ENCODE measurements at places on chromosomes 2 and 18. TPM values are rescaled to one million over a fixed set of nuclear protein-coding genes. Genes with fewer than 3 reads are reported as not detected.

- H3K36me3 ChIP-seq, result no peaks in the 10 kb centered on the region
- no peak for DNase-seq
- H3K4me1 ChIP-seq, result no peaks in the 10 kb centered on the region
- H3K27ac ChIP-seq, result no peak overlapping the region
- no peaks in the 10 kb centered on the region for H3K27me3 ChIP-seq
Observed at GRCh38 chr2:240444464-240444863, 9.0 kb downstream of the GPC1 start.

DNA sequence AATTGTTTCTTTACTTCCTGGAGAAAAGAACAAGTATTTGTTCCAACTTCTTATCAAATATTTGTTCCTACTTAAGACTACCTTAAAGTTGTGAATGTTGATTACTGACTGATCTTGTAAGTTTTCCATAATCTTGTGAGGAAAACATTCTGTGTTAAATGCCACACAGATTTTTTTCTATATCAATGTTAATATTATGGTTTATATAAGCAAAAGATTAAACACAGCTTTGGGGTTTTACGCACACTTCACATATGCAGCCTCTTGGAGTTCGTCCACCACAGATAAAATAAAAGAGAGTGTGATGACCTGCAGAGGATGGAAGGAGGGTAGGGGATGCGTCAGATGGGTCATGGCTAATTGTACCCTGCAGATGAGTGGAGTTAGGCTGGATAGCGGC lies 780.0 kb upstream of the SALL3 start:
- no peaks in the 10 kb centered on the region for H3K27me3 ChIP-seq
- no peak overlapping the region for H3K27ac ChIP-seq

GRCh38 chr2:64213532-64214275 lies 69.5 kb upstream of the PELI1 start:
- H3K4me1 ChIP-seq, result no peaks in the 10 kb centered on the region
- no peak for DNase-seq
- H3K27me3 ChIP-seq, result no peaks in the 10 kb centered on the region
- no peaks in the 10 kb centered on the region for H3K36me3 ChIP-seq

DNA sequence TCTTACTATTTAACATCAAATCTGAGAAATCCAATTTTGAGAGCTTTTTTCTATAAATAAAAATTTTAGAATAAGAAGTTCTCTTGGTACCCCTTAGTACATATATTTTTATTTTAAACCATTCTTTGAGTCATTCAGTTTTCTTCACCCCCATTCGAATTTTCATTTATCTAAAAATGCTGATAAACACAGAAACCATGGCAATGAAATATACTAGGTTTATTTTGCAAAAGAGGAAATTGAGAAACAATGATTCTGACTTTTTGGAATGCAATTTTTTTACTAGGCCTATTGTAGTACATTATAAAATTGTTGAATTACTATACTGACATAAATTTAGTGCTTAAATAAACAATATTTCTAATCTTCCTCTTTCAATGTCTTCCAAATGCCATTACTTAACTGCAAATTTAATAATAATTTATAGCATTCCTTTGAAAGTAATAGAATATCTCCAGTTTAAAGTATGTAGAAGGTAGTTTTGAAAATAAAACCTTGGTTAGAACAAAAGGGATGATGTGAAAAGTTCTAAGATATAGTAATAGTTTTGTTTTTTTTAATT lies 46.3 kb downstream of the TANK start:
- H3K4me1 ChIP-seq, result no peaks in the 10 kb centered on the region
- H3K27me3 ChIP-seq, result no peaks in the 10 kb centered on the region
- no peak overlapping the region for H3K4me3 ChIP-seq
- peaks cover 3% of the 10 kb centered on the region for H3K36me3 ChIP-seq

DNA sequence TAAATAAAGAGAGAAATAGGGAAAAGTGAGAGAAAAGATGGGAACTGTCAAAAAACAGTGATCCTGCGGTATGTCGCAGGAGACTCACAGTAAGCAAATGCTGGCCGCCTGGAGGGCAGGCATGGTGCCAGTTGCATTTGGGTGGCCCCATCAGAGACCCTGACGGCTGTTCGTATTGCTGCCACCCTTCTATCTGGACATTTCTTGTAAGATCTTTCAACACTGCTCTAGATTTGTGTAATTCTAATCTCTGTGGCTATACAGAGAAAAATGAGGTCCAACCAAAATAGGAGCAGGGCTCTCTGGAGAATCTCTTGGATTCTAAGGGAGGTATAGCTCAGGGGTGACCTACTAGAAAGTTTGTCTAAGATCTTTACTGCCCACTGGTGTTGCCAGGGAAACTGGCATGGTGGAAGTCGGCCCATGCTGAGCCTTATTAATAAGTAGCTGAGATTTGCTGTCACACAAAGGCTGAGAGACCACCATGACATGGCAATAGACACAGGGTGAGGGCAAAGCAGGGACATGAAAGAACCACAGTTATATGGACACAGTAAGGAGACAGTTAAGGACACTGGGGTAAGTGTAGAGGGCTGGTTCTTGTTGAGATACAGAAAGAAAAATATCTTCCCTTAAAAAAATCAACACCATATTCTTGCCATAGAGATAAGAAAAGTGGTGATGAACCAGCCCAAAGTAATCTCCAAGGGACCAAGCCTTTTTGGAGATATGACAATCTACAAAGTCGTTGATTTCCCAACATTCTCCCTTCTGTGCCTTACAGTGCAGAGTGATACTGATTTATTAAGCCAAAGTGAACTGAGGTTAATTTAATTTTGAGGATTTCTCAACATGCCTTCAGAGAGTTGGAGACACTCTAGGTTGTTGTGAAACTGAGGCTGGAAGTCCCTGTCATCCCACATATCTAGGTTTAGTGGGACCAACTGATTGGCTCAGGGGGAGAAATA lies 26.4 kb upstream of the FZD7 start:
- no peak for DNase-seq
- H3K27ac ChIP-seq, result no peak overlapping the region
- H3K4me3 ChIP-seq, result no peak overlapping the region
- no peaks in the 10 kb centered on the region for H3K36me3 ChIP-seq

- no peak overlapping the region for H3K27ac ChIP-seq
- H3K4me3 ChIP-seq, result no peak overlapping the region
- H3K36me3 ChIP-seq, result no peaks in the 10 kb centered on the region
- H3K4me1 ChIP-seq, result no peaks in the 10 kb centered on the region
- H3K27me3 ChIP-seq, result no peaks in the 10 kb centered on the region
Observed at GRCh38 chr2:46943881-46944798, 28.5 kb upstream of the MCFD2 start.

RTP5 gene
- 0.13 TPM for total RNA-seq

- no peaks in the 10 kb centered on the region for H3K27me3 ChIP-seq
- no peaks in the 10 kb centered on the region for H3K4me1 ChIP-seq
- no peak overlapping the region for H3K4me3 ChIP-seq
- H3K36me3 ChIP-seq, result no peaks in the 10 kb centered on the region
- H3K27ac ChIP-seq, result no peak overlapping the region
- no peak for DNase-seq
Observed at GRCh38 chr2:216727346-216728122, 32.2 kb upstream of the IGFBP5 start.

DNA sequence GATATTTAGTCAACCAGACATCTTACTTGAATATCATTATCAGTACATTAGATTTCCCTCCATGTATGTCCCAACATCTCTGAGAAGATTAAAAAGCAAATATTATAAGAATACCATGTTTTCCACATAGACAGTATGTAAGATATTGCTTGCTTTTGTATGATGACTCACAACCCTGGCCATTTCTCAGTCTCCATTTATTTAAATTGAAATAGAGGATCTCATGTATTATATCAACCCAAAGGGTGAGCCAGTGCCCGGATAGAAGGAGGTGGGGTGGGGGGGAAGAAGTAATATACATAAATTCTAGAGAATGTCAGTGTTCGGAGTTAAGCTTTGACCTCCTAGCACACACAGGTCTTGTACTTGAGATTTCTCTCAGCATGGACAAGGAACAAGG lies 109.6 kb downstream of the KYNU start:
- no peak for DNase-seq
- no peak overlapping the region for H3K4me3 ChIP-seq
- no peaks in the 10 kb centered on the region for H3K4me1 ChIP-seq
- no peaks in the 10 kb centered on the region for H3K27me3 ChIP-seq
- H3K36me3 ChIP-seq, result no peaks in the 10 kb centered on the region
- no peak overlapping the region for H3K27ac ChIP-seq

POTEJ gene
- total RNA-seq, result not detected

DNA sequence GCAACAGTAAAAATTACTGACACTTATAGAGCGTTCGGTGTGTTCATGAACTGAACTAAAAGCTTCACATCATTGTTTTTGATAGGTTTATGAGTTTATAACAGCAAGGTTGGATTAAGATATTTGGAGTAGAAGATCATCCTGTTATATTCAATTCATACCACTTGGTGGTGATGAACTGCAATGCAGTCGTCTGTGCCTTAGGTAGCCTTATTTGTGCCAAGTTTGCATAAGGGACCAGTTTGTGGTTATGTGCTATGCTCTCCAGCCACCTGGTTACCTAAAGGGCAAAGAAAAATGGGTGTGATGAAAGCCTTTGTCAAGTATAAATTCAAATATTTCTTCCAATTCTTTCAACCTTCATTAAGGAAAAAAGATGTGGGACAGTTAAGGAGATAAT lies 150.9 kb upstream of the KCNH7 start:
- no peak overlapping the region for H3K27ac ChIP-seq
- H3K36me3 ChIP-seq, result no peaks in the 10 kb centered on the region
- H3K27me3 ChIP-seq, result no peaks in the 10 kb centered on the region
- DNase-seq, result no peak
- H3K4me1 ChIP-seq, result no peaks in the 10 kb centered on the region

CNTNAP5 gene
- total RNA-seq, result 0.50 TPM

- H3K4me1 ChIP-seq, result peaks cover 17% of the 10 kb centered on the region
- no peaks in the 10 kb centered on the region for H3K36me3 ChIP-seq
- H3K4me3 ChIP-seq, result peak overlapping the region; percentile 58
- peak; percentile 60 for DNase-seq
- H3K27me3 ChIP-seq, result no peaks in the 10 kb centered on the region
Observed at GRCh38 chr2:69798909-69799526, 30.4 kb upstream of the GMCL1 start.

SPDYA gene
- total RNA-seq, result 1.6 TPM

Measured in kidney (tissue), 22 donors.